C1 segment of cervical spinal cord (tissue), 14 donors: ENCODE measurements at places on chromosomes 2 and 18.

DNA sequence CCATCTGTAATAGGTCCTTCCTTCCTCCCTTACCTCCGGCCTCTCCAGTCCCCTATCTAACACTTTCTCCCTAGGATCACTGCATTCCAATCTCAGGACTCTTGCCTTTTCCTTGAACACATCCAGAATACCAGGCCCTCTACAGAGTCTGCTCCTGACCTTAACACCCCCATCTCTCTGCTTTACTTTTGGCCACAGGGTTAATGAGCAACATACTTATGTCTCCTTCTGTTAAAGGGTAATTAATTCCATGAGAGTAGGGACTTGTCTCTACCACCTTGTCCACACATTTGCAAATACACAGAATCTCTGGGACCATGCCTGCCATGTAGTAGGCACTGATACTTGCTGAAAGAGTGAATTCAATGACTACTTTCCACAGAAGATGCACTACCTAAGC, 94.9 kb downstream of the COBLL1 start:
- DNase-seq: no peak

DNA sequence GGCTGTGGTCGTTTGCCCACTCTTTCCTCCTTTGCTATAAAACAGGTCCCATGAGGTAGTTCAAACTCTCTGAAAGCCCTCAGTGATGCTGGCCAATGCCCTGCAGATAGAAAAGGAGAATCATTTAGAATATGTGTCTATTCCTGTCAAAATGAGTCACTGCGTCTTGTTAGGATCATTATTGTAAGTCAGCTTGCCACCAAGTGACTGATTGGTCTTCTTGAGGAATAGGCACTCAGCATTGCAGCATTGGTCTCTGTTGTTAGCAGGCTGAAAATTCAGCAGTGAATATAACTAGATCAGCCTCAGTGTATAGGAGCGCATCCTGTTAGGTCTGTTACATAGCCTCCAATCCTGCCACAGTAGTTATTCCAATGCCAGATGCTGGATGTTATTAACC, 28.9 kb downstream of the PRKRA start:
- DNase-seq: no peak

GRCh38 chr18:65279668-65280305, 471.0 kb upstream of the CDH7 start:
- no peak for DNase-seq

DNA sequence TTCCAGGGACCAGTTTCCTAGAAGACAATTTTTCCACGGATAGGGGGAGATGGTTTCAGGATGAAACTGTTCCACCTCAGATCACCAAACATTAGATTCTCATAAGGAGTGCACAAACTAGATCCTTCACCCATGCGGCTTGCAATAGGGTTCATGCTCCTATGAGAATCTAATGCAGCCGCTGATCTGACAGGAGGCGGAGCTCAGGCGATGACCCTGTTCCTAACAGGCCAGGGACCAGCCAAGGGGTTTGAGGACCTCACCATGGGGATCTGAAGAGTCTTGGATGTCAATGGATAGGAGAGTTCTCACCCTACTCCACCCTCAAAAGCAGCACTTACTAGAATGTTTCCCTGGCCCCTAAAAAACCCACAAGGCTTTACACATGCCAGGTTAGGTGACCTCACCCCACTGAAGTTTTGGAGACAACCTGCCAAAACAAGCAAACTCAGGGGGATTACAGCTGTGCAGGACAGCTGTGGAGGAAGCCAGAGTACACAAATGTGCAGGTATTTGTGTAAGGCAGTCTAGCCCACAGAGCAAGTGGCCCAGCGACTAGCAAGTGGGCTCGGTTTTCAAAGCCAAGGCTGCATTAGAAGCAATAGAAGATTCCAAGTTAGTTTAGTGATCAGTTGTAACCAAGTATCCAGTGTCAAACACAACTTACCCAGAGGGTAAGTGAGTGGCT, 3.9 kb downstream of the EVA1A start:
- no peak for DNase-seq

DNA sequence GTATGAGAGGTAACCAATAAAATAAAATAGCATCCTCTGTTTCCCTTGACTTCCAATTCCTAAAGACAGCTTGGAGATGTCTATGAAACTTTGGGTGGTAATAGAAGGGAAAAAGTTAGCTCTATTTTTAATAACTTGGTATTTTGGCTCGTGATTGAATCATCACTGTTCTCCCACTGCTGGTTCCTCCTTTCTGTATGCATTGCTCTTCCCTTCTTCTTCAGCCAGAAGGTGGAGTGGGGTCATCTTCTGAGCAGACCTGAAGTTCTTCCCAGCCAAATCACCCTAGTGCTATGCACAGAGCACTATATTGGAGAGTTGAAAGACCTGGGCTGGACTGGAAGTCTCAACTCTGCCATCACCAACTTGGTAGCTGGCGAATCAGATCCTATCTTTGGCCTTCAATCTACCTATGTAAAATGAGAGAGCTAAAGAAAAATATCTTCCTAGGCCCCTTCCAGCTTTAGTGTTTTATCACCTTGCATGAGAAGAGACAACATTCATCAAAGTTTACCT, 54.1 kb downstream of the CPO start:
- DNase-seq: no peak

GRCh38 chr2:180980943-180981911, 822 bp downstream of the UBE2E3 start:
- DNase-seq: no peak

DNA sequence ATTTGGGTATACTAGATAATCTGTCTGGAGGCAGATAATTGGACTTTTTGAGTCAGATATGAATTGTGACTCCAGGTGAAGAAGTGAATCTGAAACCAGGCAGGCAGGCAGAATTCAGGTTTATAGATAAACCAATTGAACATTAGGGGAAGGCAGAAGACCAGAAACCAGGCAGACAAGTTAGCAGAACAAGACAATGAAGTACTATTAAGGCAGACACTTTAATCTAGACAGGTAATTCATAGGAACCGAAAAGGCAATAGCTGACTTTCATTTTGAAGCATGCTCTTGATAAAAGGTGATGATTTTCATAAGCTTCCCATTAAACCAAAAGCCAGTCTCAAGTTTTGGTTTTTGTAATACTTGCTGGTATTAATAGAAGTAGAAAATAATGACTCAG, 19.3 kb upstream of the SLC4A10 start:
- no peak for DNase-seq

GRCh38 chr2:141062031-141062430, 1068.8 kb downstream of the LRP1B start:
- no peak for DNase-seq

DNA sequence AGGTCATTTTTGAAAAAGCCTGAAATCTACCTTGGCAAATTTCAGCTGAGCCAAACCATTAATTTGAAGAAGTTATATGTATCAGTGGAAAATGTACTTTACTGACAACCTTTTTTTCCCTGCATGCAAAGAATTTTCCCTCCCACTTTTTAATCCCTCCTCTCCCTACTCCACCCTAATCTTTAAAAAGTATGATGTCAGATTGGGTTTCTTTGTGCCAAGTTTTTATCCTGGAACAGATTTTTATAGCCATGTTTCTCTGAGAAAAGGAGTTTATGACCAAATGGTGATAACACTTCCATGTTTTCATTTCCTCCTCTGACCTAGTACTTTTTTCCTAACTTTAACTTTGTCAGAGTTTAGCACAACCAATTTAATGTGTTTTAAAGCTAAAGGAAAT, 250.3 kb upstream of the FOSL2 start:
- DNase-seq: no peak

DNA sequence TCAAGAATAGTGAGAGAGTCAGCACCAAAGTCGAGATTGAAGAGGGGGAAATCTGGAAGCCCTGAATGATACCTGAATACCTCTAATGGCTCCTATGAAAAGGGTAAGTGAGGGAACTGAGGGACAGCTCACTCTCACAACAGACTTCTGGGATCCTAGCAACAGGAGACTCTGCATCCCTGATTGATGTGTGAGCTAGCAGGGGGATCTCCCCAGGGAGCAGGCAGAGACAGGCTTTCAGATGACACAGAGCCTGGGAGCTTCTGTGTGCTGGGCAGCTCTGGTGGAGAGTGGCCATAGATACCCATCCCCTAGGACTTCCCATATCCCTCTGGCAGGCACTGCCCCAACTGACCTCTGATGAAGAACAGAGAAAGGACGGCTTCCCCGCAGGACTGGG, 206.2 kb downstream of the EXOC6B start:
- no peak for DNase-seq

- DNase-seq: no peak
These were observed 433 bp downstream of the SH3RF3 start for GRCh38 chr2:109129356-109129920.

GRCh38 chr2:126616606-126617069, 39.3 kb upstream of the GYPC start:
- DNase-seq: no peak

DNA sequence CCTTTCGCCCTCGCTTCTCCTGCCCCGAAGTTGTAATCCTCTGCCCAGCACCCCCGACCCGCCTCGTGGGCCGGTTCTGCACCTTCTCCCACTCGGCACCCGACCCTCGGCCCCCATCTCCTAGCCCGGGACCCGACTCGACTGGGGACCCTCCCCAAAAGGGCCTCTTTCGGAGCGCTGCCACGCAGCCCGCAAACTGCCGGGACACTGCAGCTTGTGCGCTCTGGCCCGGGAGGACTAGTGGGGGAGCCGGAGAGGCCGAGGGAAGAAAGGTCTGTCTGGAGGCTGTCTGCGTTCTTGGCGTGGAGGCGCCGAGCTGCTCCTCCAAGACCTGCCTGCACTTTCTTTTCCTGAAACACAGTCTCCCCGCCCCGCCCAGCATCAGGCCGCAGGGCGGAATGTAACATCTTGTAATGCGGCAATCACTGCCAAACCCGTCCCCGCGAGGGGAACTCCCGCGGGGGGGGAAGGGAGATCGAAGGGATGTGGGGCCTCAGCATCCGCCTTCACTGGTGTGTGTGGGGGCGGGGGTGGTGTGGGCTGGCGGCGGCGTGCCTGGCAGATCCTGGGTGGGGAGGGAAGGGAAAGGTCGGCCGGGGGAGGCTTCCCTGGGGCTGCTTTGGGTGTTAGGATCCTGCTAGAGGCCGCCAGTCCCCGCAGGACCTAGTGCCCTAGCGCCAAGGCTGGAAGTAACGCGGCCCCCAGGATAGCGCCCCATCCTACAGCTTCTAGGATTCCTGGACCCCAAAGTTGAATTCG, 7.4 kb downstream of the DLX2 start:
- no peak for DNase-seq

GRCh38 chr2:9174771-9175437, 31.7 kb upstream of the ASAP2 start:
- no peak for DNase-seq

GRCh38 chr2:175463589-175464310, 282.2 kb upstream of the ATP5MC3 start:
- no peak for DNase-seq

- no peak for DNase-seq
These were observed 9.3 kb downstream of the MEIS1 start for GRCh38 chr2:66443979-66444861.

GRCh38 chr2:164620457-164620856, 825 bp downstream of the GRB14 start:
- no peak for DNase-seq

- no peak for DNase-seq
These were observed 236.8 kb downstream of the ZNF516 start for GRCh38 chr18:76258209-76258608.

GRCh38 chr2:149486664-149487063, 100.9 kb downstream of the MMADHC start:
- DNase-seq: no peak

DNA sequence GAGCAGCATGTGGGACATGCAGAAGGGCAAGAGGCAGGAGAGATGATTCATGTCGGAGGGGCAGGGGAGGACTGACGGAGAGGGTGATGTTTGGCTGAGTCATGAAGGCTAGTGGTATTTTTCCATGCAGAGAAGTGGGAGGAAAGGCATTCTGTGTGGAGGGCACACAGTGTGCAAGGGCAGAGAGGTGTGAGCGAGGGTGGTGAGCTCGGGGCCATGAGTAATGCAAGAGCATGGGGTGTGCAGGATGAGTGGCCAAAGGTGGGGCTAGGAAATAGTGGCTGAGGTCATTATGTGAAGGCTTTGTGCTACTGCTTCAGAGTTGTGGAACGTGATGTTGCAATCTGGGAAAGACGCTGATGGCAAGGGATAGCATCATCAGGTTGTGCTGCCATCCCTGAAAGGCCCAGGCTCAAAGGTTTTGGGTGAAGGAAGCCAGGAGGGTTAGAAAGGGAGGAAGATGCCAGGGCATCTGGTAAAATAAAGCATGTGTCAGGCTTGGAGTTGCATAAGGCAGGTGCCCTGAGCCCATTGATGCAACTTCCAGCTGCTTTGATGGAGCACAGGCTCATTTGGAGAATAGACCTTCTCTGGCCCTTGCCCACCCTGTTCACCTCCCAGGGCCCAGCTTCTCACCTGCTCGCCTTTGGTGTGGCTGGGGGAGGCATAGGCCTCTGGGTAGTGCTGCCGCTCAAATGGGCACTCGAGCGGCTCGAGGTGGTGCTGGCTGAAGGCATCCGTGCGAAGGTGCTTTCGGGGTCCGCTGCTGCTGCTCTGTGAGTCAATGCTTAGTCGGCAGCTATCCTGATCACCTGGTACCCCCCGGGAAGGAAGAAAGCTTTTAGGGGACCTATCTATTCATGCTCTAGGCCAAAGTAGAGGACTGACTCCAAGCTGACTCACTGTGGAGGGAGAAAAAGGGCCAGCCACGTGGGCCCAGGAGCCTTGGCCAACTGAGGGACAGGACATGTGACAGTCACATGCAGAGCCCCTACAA, 37.5 kb downstream of the PAX8 start:
- DNase-seq: no peak

DNA sequence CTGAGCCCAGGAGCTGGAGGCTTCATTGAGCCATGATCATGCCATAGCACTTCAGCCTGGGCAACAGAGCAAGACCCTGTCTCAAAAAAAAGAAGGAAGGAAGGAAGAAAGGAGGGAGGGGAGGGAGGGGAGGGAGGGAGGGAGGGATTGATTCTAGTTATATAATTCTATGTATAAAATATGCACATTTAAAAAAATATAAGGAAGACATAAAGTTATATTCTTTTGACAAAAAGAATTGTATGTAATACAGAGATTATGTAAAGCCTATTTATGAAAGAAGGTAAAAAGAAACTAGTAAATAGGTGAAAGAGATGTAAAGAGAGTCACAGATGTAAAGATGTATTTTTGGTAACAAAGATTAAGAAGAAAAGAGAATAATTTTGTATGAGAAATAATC, 17.6 kb downstream of the TMSB10 start:
- no peak for DNase-seq

- no peak for DNase-seq
These were observed 79.0 kb downstream of the CCDC150 start for GRCh38 chr2:196718419-196719109.

- DNase-seq: no peak
These were observed 2.3 kb downstream of the AGBL5 start for GRCh38 chr2:27053776-27054175.

- no peak for DNase-seq
These were observed 106.9 kb upstream of the GAREM1 start for GRCh38 chr18:32577561-32577960.

GRCh38 chr2:149931486-149931885, 343.9 kb upstream of the MMADHC start:
- no peak for DNase-seq

DNA sequence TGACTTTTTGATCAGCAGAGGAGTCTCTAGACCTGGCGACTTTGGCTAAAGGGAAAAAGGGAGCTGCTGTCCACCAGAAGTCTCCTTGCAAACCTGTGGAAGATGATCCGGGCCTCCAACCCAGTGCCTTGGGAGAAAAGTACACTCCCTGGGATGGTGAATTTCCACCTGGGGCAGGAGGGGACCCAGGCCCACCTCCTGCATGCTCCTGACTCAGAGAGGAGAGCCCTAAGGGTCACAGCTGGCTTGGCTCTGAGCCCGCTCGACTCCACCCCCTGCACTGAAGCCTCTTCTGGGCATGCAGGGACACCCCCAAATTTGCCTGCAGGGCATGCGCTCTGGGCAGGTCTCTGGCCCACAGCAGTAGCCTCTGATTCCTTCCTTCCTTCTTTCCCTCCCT, 66.5 kb downstream of the PDCL3 start:
- no peak for DNase-seq
